ENCODE measurements at places on chromosomes 4 and X.
A peak's percentile ranks its signal among the peaks of the same experiment; 100 is the strongest.

GRCh38 chrX:120242813-120243212 lies 7.8 kb upstream of the ZBTB33 start:
- H3K27ac ChIP-seq = no peak overlapping the region
- peaks cover 17% of the 10 kb centered on the region for H3K4me1 ChIP-seq
- no peaks in the 10 kb centered on the region for H3K27me3 ChIP-seq
- H3K4me3 ChIP-seq = no peak overlapping the region
- peaks cover 8% of the 10 kb centered on the region for H3K36me3 ChIP-seq
- no peak for DNase-seq

- DNase-seq = no peak
- H3K36me3 ChIP-seq = peaks cover 2% of the 10 kb centered on the region
- H3K27ac ChIP-seq = no peak overlapping the region
- H3K4me1 ChIP-seq = no peaks in the 10 kb centered on the region
These were observed 64.2 kb upstream of the BEND4 start for GRCh38 chr4:42216664-42217063.

DNA sequence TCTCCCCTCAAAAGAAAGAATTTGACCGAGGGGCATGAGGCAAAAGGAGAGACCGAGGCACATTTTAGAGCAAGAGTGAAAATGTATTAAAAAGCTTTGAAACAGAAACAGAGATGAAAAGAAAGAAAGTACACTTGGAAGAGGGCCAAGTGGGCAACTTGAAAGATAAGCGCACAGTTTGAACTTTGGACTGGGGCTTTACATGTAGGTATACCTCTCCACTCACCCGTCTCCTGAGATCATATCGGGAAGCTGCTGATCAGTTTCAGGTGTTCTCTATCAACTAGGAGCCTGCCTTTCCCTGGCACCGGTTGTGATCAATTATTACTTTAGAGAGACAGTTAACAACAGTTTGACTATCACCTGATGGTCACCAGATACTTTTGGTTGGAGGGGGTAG lies 2666.5 kb downstream of the ARAP2 start:
- H3K4me3 ChIP-seq = no peak overlapping the region
- no peak for DNase-seq
- H3K27ac ChIP-seq = no peak overlapping the region
- no peaks in the 10 kb centered on the region for H3K4me1 ChIP-seq
- H3K36me3 ChIP-seq = no peaks in the 10 kb centered on the region

- no peak overlapping the region for H3K27ac ChIP-seq
- no peak overlapping the region for H3K4me3 ChIP-seq
- no peaks in the 10 kb centered on the region for H3K4me1 ChIP-seq
- DNase-seq = no peak
- H3K36me3 ChIP-seq = no peaks in the 10 kb centered on the region
- H3K27me3 ChIP-seq = no peaks in the 10 kb centered on the region
These were observed 183.7 kb downstream of the DKK2 start for GRCh38 chr4:106852426-106852825.

- no peak overlapping the region for H3K27ac ChIP-seq
- H3K36me3 ChIP-seq = no peaks in the 10 kb centered on the region
- no peaks in the 10 kb centered on the region for H3K27me3 ChIP-seq
- DNase-seq = no peak
- peaks cover 4% of the 10 kb centered on the region for H3K4me1 ChIP-seq
These were observed 45.1 kb upstream of the HSD17B10 start for GRCh38 chrX:53479301-53479700.

DNA sequence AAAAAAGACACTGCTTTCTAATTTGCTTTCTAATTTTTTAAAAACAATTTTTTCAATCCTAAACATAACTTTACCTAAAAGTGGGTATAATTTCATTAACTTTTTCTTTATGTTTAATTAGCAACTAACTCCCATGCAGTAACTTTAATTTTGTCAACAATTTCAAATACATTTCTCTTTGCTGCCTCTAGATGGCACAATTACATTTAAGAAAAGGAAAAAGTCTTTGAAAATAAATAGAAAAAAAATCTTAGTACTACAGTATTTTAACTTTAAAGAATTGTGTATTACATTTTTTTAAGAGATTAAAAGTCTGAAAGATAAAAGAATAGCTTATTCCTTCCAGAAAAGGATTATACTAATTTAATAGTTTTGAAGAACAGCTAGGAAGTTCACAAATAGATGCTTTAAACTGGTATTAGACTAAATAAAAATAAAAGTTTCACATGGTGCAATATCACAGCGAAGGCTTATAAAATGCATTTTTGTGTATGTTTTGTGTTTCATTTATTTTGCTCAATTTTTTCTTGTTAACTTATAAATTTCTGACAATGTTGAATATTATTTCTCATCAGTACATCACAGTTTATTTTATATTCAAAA lies 105.1 kb downstream of the ADGRA3 start:
- no peak for DNase-seq
- no peaks in the 10 kb centered on the region for H3K27me3 ChIP-seq
- no peaks in the 10 kb centered on the region for H3K36me3 ChIP-seq
- H3K4me1 ChIP-seq = no peaks in the 10 kb centered on the region

DNA sequence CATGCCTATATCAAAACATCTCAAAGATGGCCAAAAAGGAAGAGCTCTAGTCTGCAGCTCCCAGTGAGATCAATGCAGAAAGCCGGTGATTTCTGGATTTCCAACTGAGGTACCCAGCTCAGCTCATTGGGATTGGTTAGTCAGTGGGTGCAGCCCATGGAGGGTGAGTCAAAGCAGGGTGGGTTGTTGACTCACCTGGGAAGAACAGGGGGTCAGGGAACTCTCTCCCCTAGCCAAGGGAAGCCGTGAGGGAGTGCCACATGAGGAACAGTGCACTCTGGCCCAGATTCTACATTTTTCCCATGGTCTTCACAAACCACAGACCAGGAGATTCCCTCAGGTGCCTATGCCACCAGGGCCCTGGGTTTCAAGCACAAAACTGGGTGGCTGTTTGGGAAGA lies 57.3 kb upstream of the FGF16 start:
- no peak for DNase-seq
- no peaks in the 10 kb centered on the region for H3K4me1 ChIP-seq
- no peaks in the 10 kb centered on the region for H3K27me3 ChIP-seq
- no peaks in the 10 kb centered on the region for H3K36me3 ChIP-seq
- no peak overlapping the region for H3K4me3 ChIP-seq

GRCh38 chr4:36489798-36490197 lies 208.4 kb downstream of the DTHD1 start:
- H3K27ac ChIP-seq = no peak overlapping the region
- no peaks in the 10 kb centered on the region for H3K4me1 ChIP-seq
- no peak overlapping the region for H3K4me3 ChIP-seq
- DNase-seq = no peak
- H3K36me3 ChIP-seq = no peaks in the 10 kb centered on the region

- DNase-seq = no peak
- H3K27me3 ChIP-seq = no peaks in the 10 kb centered on the region
- no peaks in the 10 kb centered on the region for H3K36me3 ChIP-seq
These were observed 132.2 kb upstream of the KIT start for GRCh38 chr4:54525602-54526001.

DNA sequence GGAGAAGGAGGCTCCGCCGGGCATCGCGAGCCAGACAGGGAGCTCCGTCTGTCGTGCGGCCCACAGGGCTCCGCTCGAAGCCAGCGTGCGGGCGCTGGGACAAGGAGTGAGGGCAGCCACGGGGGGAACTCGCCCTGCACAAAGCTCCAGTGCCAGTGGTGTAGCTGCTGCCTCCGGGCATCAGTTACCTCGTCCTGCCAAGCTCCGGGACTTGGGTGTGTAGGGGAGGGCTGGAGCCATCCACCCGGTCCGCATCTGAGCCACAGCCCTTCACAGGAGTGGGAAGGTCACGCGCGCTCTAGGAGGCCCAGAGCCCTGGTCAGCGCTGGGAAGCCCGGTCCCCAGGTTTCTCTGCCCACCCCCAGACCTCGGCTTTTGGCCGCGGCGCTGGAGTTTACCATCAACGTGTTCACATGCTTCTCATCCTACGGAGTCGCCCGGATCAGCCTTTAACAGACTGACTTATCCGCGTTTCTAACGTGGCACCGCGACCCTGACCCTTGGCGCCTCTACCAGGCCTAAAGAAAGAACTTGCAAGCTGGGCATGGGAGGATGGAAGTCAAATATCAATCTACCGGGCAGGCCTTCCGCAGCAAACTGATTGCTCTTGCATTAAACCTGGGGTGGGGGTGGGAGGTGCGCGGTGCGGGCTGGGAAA lies 8.4 kb upstream of the PRDM8 start:
- no peak overlapping the region for H3K4me3 ChIP-seq
- H3K27me3 ChIP-seq = no peaks in the 10 kb centered on the region
- no peak for DNase-seq
- H3K4me1 ChIP-seq = peaks cover 18% of the 10 kb centered on the region

- no peak overlapping the region for H3K27ac ChIP-seq
- DNase-seq = no peak
- no peak overlapping the region for H3K4me3 ChIP-seq
- no peaks in the 10 kb centered on the region for H3K36me3 ChIP-seq
These were observed 5.1 kb downstream of the GJB1 start for GRCh38 chrX:71228063-71228642.

DNA sequence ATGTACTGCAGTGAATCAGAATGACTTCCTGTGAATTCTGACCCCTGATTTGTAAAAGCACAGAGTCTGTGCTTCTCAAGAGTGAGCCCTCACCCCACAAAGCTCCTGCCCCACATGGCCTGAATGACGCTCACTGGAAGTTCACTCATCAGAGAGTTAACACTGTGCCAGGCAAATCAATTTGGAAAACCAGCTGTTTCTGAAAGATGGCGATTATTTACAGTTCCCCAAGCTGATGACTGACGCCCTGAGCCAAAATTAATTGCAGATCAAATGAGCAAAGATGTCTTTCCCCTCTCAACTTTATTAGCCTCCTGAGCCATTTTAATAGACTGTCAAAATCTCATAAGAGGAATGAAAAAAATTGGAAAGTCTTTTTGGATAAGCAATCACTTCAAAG lies 118.0 kb downstream of the SLC2A9 start:
- H3K27ac ChIP-seq = no peak overlapping the region
- H3K27me3 ChIP-seq = peaks cover 10% of the 10 kb centered on the region
- DNase-seq = no peak
- no peaks in the 10 kb centered on the region for H3K4me1 ChIP-seq

GRCh38 chr4:78481180-78481579 lies 70.4 kb upstream of the ANXA3 start:
- H3K27ac ChIP-seq = no peak overlapping the region
- no peaks in the 10 kb centered on the region for H3K4me1 ChIP-seq
- H3K36me3 ChIP-seq = no peaks in the 10 kb centered on the region
- DNase-seq = no peak
- peaks cover 4% of the 10 kb centered on the region for H3K27me3 ChIP-seq

DNA sequence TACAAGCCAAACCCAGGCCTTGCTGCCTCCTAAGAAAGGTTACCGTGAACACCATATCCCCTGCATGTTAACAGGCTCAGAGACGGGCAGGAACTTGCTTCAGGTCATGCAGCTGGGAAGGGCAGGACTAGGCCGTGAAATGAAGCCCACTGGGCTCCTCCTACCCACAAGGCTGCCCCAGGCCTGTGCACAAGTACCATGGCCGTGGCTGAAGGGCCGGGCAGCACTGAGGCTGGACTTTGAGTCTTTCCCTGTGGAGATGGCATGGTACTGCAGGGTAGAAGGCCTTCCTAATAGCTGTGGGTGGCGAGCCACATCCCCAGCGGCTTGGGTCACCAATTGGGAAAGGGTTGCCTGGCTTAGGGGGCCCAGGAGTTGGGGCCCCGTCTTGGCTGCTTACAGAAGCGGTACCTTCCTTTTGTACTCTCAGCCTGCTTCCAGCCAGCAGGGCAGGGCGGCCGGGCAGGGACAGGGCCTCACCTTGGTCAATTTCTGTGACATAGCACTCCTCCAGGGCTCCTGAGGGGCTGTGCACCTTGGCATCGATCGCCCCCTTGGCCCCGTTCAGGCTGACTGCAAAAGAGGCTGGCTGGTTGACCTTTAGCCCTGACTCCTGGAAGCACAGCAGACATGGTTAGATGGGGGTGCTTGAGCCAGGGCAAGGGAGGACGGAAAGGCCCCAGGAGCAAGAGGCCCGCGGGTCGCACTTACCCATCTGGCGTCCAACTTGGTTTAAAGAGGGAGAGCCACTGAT lies 23.8 kb downstream of the FLNA start:
- H3K36me3 ChIP-seq = no peaks in the 10 kb centered on the region
- H3K4me3 ChIP-seq = peak overlapping the region; percentile 62
- no peaks in the 10 kb centered on the region for H3K27me3 ChIP-seq
- peaks cover 14% of the 10 kb centered on the region for H3K4me1 ChIP-seq

GRCh38 chr4:147117431-147117830 lies 171.8 kb upstream of the TTC29 start:
- no peak for DNase-seq
- peaks cover 3% of the 10 kb centered on the region for H3K27me3 ChIP-seq
- H3K36me3 ChIP-seq = no peaks in the 10 kb centered on the region
- H3K4me3 ChIP-seq = no peak overlapping the region

DNA sequence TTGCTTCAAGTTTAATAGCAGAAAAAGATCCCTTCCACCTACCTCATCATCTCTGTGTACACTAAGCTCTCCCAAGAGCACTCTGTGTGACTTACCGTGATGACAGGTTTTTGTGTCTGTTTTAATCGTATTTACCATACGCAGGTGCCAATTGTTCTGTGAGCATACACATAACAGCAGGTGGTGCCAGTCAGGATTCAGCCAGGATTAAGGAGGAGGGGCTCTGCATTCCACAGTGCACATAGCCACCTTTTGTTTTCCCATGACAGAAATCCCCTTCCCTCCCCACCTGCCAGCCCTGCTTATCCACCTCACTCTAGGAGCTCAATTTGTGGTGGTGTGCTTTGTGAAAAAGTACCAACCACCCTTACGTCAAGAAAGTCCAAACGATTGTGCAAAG lies 14.8 kb downstream of the ANK2 start:
- no peak overlapping the region for H3K27ac ChIP-seq
- DNase-seq = no peak
- H3K27me3 ChIP-seq = peaks cover 6% of the 10 kb centered on the region
- H3K4me3 ChIP-seq = no peak overlapping the region

GRCh38 chrX:19747652-19748610 lies 139.5 kb downstream of the SH3KBP1 start:
- H3K4me3 ChIP-seq = peak overlapping the region; percentile 61
- H3K36me3 ChIP-seq = peaks cover 5% of the 10 kb centered on the region
- peak overlapping the region; percentile 98 for H3K27ac ChIP-seq
- peaks cover 54% of the 10 kb centered on the region for H3K4me1 ChIP-seq
- DNase-seq = peak; percentile 45

DNA sequence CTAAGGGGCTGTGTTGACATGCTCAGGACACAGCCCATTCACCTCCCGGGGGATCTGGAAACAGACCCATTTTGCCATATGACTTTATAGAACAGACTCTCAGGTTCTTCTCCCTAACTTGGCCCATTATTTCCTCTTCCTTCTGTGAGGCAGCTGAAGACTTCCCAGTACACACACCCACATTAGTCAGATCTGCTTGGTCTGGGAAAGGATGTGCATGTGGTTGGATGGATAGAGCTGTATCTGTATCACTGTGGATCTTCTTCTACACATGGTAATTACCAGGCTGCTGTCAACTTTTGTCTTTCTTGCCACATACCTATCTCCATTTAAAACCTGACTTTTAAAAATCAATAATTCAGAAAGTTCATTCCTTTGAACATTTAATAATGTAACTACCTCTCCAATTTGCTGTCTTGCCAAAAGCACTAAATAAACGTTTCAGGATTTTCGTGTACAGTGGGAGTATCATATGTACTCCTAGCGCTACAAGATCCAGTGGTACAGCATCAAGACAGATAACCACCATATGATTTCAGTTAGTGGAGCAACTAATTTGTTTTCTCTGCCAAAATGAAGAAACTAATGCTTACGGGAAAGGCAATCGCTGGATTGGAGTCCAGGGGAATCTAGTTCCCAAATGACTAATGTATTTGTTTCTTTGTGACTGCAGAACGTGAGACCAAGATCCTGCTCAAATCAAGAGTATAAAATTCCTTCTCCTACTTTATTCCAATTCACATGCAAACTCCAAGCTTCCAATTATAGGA lies 134.1 kb upstream of the MAP3K15 start:
- peak overlapping the region; percentile 53 for H3K27ac ChIP-seq
- no peak overlapping the region for H3K4me3 ChIP-seq
- peaks cover 31% of the 10 kb centered on the region for H3K4me1 ChIP-seq
- peaks cover 23% of the 10 kb centered on the region for H3K36me3 ChIP-seq
- DNase-seq = no peak

All from memory B cell (primary cell).